ENCODE measurements at places on chromosomes 7 and 10. TPM values are rescaled to one million over a fixed set of nuclear protein-coding genes. Genes with fewer than 3 reads are reported as not detected.

DNA sequence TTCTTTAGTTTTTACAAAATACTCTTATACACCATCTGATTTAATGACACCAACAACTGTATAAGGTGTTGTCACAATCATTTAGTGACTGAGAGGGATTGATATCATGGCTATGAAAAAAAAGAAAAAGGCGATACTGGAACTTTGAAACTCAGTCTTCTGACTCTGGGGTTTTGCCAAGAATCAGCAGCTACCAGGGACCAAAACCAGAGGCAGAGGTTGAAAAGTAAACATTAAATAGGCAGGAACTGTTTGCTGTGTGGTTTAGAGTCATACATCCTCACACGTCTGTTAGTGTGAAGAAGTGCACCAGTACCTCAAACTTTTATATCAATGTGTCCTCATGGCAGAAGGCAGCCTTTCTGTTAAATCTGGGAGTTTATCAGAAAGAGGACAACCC, 19.9 kb upstream of the GGCT start:
- H3K36me3 ChIP-seq: no peaks in the 10 kb centered on the region
- DNase-seq: no peak
- peaks cover 16% of the 10 kb centered on the region for H3K4me1 ChIP-seq
- no peaks in the 10 kb centered on the region for H3K27me3 ChIP-seq
- no peak overlapping the region for H3K4me3 ChIP-seq

GRCh38 chr10:29136411-29136810, 152.5 kb upstream of the LYZL1 start:
- H3K36me3 ChIP-seq: no peaks in the 10 kb centered on the region
- no peak overlapping the region for H3K4me3 ChIP-seq
- DNase-seq: no peak

PI4K2A gene
- total RNA-seq: 22.8 TPM

- H3K4me1 ChIP-seq: no peaks in the 10 kb centered on the region
- peaks cover 13% of the 10 kb centered on the region for H3K27me3 ChIP-seq
- no peaks in the 10 kb centered on the region for H3K36me3 ChIP-seq
- no peak overlapping the region for H3K27ac ChIP-seq
Measured at GRCh38 chr10:121667948-121668313, 69.7 kb upstream of the FGFR2 start.

PRRT4 gene
- total RNA-seq: not detected

- peak overlapping the region; percentile 27 for H3K4me3 ChIP-seq
- H3K4me1 ChIP-seq: peaks cover 51% of the 10 kb centered on the region
- no peaks in the 10 kb centered on the region for H3K27me3 ChIP-seq
- DNase-seq: no peak
Measured at GRCh38 chr10:29688230-29688661, 53.5 kb upstream of the SVIL start.

- H3K4me3 ChIP-seq: no peak overlapping the region
- H3K27ac ChIP-seq: no peak overlapping the region
- H3K4me1 ChIP-seq: no peaks in the 10 kb centered on the region
- H3K36me3 ChIP-seq: no peaks in the 10 kb centered on the region
- peaks cover 6% of the 10 kb centered on the region for H3K27me3 ChIP-seq
Measured at GRCh38 chr10:75342397-75342796, 59.2 kb downstream of the ZNF503 start.

DNA sequence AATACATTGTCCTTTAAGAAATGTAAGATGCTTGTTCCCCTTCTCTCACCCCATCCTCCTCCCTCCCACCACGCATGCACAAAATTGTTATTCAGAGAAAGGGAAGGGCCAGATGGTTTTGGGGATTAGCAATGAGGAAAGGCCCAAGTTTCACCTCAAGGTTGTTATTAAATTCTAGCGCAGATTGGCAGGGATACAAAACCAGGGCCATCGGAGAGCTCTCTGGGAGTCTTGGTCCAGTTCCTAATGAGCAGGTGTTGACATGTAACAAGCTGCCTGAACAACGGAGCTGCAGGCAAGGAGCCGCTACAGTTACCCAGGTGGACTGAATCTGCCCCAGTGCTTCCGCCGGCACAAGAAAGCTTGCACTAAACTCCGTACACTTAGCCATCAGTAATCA, 9.7 kb upstream of the ANK3 start:
- peaks cover 3% of the 10 kb centered on the region for H3K27me3 ChIP-seq
- DNase-seq: no peak
- H3K4me1 ChIP-seq: no peaks in the 10 kb centered on the region
- no peak overlapping the region for H3K4me3 ChIP-seq

DNA sequence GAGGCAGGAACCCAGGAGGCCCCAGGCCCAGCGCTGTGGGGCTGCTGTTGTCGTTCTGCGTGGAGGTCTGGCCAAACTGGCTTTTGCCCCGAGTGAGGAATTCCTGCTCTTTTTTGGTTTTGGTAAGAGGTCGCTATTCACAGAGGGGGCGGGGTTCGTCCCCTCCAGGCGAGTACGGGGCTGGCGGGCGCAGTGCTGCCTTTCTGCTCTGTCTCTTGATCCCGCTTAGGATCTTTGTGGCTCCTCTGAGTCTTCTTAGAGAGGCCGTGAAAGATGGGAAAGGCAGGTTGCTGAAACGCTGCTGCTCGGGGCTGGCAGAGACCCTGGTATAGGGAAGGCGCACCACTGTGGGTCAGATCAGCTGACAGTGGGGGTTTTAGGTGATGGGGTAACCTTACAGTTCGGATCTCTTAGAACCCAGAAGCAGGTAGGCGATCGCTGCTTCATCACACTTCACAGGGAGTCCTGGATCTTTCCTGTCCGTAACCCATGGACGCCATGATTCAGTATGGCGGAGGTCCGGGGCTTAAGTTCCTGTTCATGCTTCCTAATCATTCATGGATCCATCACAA, 136.7 kb downstream of the KIF20B start:
- peak overlapping the region; percentile 80 for H3K4me3 ChIP-seq
- H3K27me3 ChIP-seq: peaks cover 9% of the 10 kb centered on the region
- H3K36me3 ChIP-seq: no peaks in the 10 kb centered on the region

GRCh38 chr7:106521541-106521940, 139.4 kb downstream of the CCDC71L start:
- no peaks in the 10 kb centered on the region for H3K36me3 ChIP-seq
- no peaks in the 10 kb centered on the region for H3K4me1 ChIP-seq
- H3K27ac ChIP-seq: no peak overlapping the region
- H3K27me3 ChIP-seq: peaks cover 40% of the 10 kb centered on the region

CFTR gene
- total RNA-seq: not detected

ANXA8 gene
- not detected for total RNA-seq

DNA sequence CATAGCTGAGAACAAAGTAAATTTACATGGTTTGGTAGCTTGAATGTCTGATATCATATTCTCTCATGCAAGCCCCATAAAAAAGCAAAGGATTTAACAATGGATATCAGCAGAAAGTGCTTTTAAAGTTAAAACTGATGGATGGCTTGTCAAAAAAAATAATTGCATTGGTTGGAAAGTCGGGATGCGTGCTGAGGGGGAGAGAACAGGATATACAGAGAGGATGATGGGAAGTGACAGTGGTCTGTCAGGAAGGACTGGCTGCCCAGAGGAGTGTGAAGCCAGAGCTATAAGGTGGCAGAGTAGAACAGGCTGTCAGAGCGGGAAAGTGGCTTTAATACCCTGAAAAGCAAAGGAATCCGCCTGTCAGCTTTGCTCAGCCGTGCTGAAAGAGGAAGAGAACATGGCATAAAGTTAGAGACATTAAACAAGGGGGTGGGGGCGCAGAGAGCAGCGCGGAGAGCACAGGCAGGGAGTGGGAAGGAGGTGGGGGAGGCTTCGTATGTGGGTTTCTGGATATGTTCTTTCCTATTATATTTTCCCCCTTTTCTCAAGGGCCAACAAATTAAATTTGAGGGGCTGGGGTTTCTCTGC, 493.0 kb downstream of the LRMDA start:
- no peak overlapping the region for H3K4me3 ChIP-seq
- no peak overlapping the region for H3K27ac ChIP-seq
- H3K36me3 ChIP-seq: no peaks in the 10 kb centered on the region
- H3K4me1 ChIP-seq: no peaks in the 10 kb centered on the region
- DNase-seq: no peak

WASHC2A gene
- 26.6 TPM for total RNA-seq

DNA sequence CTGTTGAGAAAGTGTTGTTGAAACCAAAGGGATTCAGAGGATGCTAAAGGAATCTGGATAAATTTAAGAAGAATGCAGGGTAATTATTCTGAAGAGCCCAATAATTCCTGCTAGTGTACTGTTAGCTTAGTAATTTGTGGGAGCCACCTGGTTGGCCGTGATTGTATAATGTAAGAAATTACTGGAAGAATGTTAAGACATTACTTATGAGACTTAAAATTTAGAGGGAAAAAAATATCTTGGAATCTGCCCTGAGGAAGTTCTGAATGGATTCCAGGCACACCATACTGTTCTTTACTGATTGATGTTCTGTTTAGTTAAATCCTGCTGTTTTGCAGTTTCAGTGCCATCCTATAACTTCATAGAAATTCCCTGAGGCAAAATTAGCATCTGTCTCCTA, 155.0 kb upstream of the RHOBTB1 start:
- no peak overlapping the region for H3K27ac ChIP-seq
- H3K36me3 ChIP-seq: no peaks in the 10 kb centered on the region
- no peak for DNase-seq
- peaks cover 3% of the 10 kb centered on the region for H3K27me3 ChIP-seq
- no peaks in the 10 kb centered on the region for H3K4me1 ChIP-seq
- no peak overlapping the region for H3K4me3 ChIP-seq

PHTF2 gene
- total RNA-seq: 21.8 TPM

- no peak for DNase-seq
- H3K4me1 ChIP-seq: peaks cover 31% of the 10 kb centered on the region
- H3K27ac ChIP-seq: peak overlapping the region; percentile 7
- peaks cover 6% of the 10 kb centered on the region for H3K36me3 ChIP-seq
Measured at GRCh38 chr7:50300336-50300735, 4.2 kb upstream of the IKZF1 start.

NME8 gene
- total RNA-seq: not detected

CDK14 gene
- 0.76 TPM for total RNA-seq

DNA sequence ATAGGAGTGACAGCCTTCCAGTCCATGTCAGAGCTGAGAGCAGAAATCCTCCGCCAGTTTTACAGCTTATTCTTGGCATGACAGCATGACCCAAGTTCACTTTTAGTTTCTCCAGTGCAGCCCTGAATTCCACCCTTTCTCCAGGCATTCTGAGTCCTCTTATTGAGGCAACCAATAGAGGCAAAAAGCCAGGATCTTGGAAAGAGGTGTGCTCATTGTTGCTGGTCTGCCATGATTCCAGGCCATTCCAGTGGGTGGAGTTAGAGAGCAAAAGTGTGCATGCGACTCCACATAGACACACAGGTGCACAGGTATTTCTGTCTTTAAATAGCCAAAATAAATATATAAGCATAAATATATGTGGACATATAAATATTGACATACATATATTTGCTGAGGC, 224.7 kb upstream of the ADARB2 start:
- peaks cover 8% of the 10 kb centered on the region for H3K4me1 ChIP-seq
- no peaks in the 10 kb centered on the region for H3K36me3 ChIP-seq
- DNase-seq: no peak
- H3K27me3 ChIP-seq: peaks cover 8% of the 10 kb centered on the region

CRCP gene
- 54.7 TPM for total RNA-seq

AP1S1 gene
- 39.4 TPM for total RNA-seq

DNA sequence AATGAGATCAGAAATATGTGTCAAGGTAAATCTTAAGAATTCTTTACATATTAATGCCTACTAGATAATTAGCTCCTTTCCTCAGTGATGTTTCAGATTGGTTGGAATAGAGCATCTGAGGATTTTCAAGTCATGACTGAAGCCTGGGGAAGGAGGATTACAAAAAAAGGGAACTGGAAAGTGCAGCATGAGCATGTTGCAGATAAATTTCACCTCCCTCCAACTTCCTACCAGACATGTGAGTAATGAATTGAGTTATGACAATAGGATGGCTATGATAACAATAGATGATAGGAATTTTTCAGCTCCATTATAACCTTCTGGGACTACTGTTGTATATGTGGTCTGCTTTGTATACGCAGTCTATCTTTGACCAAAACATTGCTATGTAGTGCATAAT, 104.2 kb upstream of the RAB18 start:
- no peaks in the 10 kb centered on the region for H3K36me3 ChIP-seq
- H3K4me3 ChIP-seq: no peak overlapping the region
- H3K27me3 ChIP-seq: peaks cover 9% of the 10 kb centered on the region
- H3K27ac ChIP-seq: no peak overlapping the region
- DNase-seq: no peak

NPC1L1 gene
- total RNA-seq: 0.12 TPM

GRCh38 chr7:142964502-142965246, 2.5 kb upstream of the KEL start:
- no peaks in the 10 kb centered on the region for H3K4me1 ChIP-seq
- no peak overlapping the region for H3K4me3 ChIP-seq
- peaks cover 25% of the 10 kb centered on the region for H3K27me3 ChIP-seq
- no peak for DNase-seq
- no peak overlapping the region for H3K27ac ChIP-seq

- no peaks in the 10 kb centered on the region for H3K36me3 ChIP-seq
- no peak for DNase-seq
- no peak overlapping the region for H3K27ac ChIP-seq
- no peaks in the 10 kb centered on the region for H3K27me3 ChIP-seq
- no peaks in the 10 kb centered on the region for H3K4me1 ChIP-seq
Measured at GRCh38 chr7:156823435-156823834, 69.5 kb downstream of the LMBR1 start.

LBX1 gene
- total RNA-seq: not detected

DNA sequence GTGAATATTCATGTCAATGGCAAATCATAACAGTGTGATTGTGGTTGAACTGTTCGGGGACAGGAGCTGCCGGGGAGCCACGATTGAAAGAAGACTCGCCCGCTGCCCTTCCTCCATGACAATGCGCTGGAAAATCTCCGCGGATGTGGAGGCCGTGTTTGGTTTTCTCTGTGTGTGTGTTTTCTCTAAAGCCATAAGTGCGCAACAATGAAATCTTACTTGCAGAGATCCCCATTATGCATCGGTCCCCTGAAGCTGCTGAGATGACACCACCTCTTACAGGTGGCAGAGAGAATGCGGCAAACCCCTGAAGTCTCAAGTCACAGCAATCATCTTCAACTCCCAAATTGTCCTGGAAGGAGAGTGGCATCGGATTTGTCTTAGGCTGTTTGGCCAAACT, 442.3 kb upstream of the MKI67 start:
- H3K4me3 ChIP-seq: no peak overlapping the region
- no peak for DNase-seq
- H3K27ac ChIP-seq: no peak overlapping the region

GRCh38 chr7:106312906-106313305, 28.1 kb upstream of the NAMPT start:
- H3K27me3 ChIP-seq: peaks cover 23% of the 10 kb centered on the region
- DNase-seq: no peak

All from natural killer cell treated with Interleukin-12 subunit alpha and Interleukin-12 subunit beta and Interleukin-15 and Interleukin-18, amount 100 ng/mL, for 72 hours (primary cell).